Naive B cell (primary cell): ENCODE measurements at places on chromosomes 6 and 20. TPM values are rescaled to one million over a fixed set of nuclear protein-coding genes. Genes with fewer than 3 reads are reported as not detected.

- no peak overlapping the region for H3K27ac ChIP-seq
- no peak for DNase-seq
- peaks cover 13% of the 10 kb centered on the region for H3K27me3 ChIP-seq
- H3K36me3 ChIP-seq: no peaks in the 10 kb centered on the region
- H3K4me1 ChIP-seq: no peaks in the 10 kb centered on the region
- H3K4me3 ChIP-seq: no peak overlapping the region
These were observed 58.3 kb upstream of the PDE10A start for GRCh38 chr6:165721356-165721755.

DNA sequence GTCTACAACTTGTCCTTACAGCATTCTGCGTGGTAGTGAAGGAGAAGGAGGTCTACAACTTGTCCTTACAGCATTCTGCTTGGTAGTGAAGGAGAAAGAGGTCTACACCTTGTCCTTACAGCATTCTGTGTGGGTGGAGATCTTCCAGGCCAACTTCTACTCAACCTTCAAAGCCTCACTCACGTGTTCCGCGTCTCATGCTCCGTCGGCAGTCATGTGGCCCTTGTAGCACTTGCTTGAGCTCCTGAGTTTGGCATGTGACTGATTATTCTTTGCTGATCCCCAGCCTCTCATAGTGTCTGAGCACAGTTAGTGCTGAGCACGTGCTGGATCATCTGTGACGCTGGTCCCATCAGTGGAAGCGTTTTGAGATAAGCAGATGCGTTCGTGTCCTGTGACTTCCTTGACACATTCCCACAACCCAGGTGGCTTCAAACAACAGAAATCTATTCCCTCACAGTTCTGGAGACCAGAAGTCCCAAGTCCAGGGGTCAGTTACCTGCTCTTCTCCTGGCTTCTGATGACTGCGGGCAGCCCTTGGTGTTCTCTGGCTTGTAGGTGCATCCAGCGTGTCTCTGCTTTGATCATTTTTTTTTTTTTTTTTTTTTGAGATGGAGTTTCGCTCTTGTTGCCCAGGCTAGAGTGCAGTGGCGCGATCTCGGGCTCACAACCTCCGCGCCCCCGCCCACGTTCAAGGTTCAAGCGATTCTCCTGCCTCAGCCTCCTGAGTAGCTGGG lies 2.6 kb downstream of the SS18L1 start:
- no peaks in the 10 kb centered on the region for H3K36me3 ChIP-seq
- H3K4me3 ChIP-seq: no peak overlapping the region
- DNase-seq: no peak
- no peak overlapping the region for H3K27ac ChIP-seq
- no peaks in the 10 kb centered on the region for H3K27me3 ChIP-seq

GRCh38 chr20:40894237-40894630 lies 134.4 kb upstream of the TOP1 start:
- H3K4me1 ChIP-seq: no peaks in the 10 kb centered on the region
- no peak overlapping the region for H3K27ac ChIP-seq
- peaks cover 9% of the 10 kb centered on the region for H3K27me3 ChIP-seq

GRCh38 chr6:54618572-54618971 lies 228.0 kb upstream of the FAM83B start:
- H3K36me3 ChIP-seq: no peaks in the 10 kb centered on the region
- H3K4me1 ChIP-seq: no peaks in the 10 kb centered on the region
- H3K4me3 ChIP-seq: no peak overlapping the region
- DNase-seq: no peak

DNA sequence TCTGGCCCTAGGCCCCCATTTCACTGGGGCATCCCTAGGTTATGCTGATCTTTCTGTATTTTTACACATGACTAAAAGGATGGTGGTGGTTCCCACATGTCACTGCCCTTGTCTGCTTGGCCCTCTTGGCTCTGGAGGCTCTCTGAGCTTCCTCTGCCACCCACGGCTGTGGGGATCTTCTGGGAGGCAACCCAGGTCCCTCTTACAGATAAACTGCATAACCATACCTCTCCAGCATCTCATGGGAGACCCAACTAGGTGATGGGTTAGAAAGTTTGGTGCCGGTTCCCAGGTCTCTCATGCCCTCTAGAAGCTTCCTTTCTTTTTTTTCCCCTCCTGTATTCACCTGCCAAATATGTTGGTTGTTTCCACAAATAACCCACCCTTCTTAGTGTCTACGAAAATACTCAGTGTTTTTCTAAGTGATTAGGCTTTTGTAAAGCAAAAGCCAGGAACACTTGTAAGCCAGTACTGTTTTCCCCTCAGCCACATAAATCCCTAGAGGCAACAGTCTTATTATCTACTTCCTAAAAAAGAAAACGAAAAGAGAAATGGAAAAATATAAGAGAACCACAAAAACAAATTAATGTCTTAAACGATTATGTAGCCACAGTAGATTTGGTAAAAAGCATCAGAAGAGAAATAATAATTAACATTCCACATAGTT lies 71.7 kb upstream of the SMLR1 start:
- peaks cover 5% of the 10 kb centered on the region for H3K27me3 ChIP-seq
- no peaks in the 10 kb centered on the region for H3K36me3 ChIP-seq
- no peak overlapping the region for H3K27ac ChIP-seq
- H3K4me1 ChIP-seq: peaks cover 4% of the 10 kb centered on the region
- peak overlapping the region; percentile 17 for H3K4me3 ChIP-seq

DNA sequence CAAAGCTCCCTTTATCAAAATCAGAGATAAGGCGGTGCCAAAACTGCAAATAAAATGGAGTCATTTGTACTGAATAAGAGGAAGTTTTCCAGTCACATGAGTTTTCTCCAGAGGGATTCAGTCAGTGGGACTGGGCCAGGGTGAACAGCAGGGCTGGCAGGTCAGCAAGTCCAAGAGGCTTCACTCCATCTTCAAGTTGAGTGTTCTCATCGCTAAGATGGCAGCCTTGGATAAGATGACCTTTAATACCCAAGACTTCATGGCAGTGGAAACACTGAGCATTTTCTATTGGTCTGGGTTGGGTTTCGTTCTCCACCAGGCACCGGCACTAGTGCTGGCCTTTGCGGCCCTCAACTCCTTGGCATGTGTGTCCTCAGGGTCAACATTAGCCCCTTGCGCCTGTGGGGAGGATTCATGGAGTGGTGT lies 29.3 kb upstream of the IGF2R start:
- no peak overlapping the region for H3K4me3 ChIP-seq
- DNase-seq: no peak
- H3K36me3 ChIP-seq: peaks cover 18% of the 10 kb centered on the region
- H3K27me3 ChIP-seq: peaks cover 23% of the 10 kb centered on the region

DNA sequence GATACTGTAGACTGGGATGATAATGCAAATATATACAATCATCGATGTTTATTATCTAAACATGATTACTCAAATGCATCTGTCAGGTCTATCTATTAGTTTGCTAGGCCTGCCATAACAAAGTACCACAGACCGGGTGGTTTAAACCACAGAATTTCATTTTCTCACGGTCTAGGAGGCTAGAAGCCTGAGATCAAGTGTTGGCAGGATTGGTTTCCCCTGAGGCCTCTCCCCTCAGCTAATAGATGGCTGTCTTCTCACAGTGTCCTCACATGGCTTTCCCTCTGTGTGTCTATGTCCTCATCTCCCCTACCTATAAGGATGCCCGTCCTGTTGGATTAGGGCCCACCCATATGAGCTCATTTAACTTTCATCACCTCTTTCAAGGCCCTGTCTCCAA lies 512.6 kb upstream of the SLC35B3 start:
- no peak overlapping the region for H3K4me3 ChIP-seq
- no peak overlapping the region for H3K27ac ChIP-seq
- DNase-seq: no peak
- H3K36me3 ChIP-seq: no peaks in the 10 kb centered on the region
- no peaks in the 10 kb centered on the region for H3K27me3 ChIP-seq

- H3K27ac ChIP-seq: no peak overlapping the region
- H3K27me3 ChIP-seq: no peaks in the 10 kb centered on the region
These were observed 17.8 kb downstream of the EEF1E1 start for GRCh38 chr6:8084586-8084985.

The NRN1 gene
- polyA plus RNA-seq: not detected

The CDC40 gene
- polyA plus RNA-seq: 51.0 TPM

The GUCA1A gene
- polyA plus RNA-seq: not detected
